GM19239 (cell line): ENCODE measurements at places on chromosomes 5 and 9.

GRCh38 chr9:14992081-14992480 is 81.9 kb upstream of the FREM1 start:
- no peak for DNase-seq

DNA sequence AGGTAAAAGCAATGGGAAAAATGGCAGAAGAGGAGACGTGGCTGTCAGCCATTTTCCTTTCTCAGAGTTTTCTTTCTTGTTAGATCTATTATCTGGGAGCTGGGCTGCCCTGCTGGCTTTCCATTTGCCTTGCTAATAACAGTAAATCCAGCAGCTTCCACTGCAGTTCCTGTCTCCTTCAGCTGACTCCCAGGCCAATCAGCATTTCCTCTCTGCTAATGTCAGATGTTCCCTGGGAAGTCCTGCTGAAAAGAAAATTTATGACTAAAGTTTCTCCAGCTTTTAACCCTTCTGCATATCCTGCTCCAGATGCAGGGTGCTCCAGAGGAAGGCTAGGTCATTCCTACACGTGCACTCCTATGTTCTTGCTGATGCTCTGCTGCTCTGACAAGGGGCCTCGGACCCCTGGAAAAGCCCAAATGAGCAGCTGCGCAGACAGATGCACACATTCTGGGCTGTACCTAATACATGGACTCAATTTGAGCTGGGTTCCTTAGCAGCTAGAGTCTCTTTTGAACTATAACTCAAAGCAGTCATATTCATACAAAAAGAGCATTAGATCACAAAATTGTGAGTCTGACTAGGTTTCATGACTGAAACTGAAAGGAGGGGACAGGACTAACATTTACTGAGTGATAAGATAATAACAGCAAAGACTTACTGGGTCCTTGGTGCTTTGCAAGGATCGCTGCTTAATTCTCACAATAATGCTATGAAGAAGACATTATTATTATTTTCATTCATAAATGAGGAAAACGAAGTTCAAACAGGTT is 182.2 kb downstream of the MAPKAP1 start:
- no peak for DNase-seq

GRCh38 chr9:123358181-123358905 is 2.3 kb downstream of the CRB2 start:
- no peak for DNase-seq

DNA sequence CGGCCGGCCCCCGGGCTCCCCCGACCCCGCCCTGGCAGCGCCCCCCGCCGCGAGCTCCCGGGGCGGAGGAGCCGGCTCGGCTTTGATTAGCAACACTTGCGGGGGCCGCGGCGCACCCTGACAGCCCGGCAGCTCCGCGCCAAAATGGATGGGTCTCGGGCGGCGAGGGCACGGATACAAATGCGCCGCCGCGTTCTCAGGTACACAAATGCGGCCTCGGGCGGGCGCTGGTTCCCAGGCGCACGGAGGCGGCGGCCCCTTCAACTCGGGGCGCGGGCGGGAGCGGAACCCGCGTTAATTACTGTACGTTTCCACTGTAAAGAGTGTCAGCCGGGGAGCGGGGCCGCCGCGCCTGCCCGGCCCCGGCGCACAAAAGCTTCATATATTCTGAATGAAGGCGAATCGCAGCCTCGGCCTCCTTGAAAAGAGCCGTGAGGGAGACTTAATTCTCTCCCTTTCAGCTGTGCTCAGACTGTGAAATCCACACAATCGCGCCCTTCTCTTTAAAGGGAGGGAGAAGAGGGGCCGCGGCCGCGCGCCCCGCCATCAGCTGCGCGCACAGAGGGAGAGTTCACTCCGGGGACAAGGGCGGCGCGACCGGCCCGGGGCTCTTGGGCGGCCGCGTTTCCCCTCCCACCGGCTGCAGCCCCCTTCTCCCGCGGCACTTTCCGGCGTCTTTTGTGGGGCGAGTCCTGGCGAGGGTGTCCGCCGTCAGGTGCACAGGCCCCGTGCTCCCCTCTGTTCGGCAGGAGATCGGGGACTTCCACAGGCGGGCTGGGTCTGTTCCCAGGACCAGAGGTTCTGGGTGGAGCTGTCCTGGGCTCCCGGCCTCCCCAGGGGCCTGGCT is 27.0 kb downstream of the MSX2 start:
- DNase-seq, result no peak

DNA sequence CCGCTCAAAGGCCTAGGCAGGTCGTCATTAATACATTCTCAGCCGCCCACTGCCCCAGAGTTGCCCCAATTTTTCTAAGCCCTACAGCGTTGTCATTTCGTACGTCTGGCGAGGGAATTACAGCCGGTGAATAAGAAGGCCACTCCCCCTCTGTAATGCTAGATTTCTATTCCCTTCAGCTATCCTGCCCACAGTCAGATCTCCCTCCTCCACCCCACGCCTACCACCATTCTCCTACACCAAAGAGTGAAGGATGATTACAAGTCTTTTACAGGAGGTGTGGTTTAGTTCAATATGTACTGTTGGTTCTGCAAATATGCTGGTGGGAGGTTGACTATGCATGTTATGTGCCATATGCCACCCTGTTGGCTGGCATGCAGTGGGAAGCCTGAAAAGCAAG is 83.7 kb upstream of the SMIM15 start:
- no peak for DNase-seq

DNA sequence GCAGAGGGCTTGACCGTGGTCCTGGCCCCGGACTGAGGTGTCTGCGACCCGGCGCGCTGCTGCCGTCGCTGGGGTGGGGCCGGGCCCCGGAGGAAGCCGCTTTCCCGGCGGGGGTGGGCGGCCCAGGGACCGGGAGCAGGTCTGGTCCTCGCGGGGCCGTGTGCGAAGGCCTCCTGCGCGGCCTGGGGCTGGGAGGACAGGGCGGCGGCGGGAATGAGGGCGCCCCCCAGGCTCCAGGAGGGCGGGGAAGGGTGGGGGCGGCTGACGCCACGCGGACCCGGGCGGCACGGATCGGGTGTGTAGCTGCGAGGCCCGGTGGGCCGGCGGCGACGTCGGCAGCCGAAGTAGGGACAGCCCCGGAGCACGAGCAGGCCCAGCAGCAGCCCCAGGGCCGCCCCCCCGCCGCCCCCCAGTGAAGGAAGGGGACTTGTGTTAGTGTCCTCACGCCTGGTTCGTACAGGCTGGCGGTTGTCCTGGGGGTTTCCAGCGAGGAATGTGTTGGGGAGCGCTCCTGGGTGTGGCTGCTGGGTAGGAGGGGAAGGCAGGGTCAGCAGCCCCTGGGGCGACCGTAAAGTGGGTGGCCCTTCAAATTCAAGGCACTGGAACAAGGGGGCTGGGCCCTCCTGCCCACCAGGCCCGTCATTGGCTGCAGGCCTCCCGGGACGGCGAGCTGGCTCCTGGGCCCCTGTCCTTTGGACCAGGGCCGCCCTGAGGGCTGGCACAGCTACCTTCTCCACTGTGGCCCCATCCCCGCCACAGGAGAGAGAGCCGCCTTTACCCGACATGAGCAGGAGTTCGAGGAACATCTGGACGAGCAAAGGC is 597 bp upstream of the TMEM250 start:
- no peak for DNase-seq

DNA sequence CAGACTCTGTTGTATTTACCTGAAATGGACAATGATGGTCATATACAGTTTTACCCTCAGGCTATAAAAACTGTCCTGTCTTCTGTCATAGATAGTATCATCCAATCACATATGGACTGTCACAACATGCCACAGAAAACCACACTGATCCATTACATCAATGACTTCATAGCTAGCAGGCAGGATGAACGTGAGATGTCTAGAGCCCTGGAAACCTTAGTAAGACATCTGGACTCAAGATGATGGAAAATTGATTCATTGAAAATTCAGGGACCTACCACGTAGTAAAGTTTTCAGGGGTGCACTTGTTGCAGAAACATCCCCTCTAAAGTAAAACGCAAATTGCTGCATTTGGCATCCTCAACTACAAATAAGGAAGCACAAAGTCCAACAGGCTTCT is 284.4 kb upstream of the RGMB start:
- DNase-seq, result no peak

DNA sequence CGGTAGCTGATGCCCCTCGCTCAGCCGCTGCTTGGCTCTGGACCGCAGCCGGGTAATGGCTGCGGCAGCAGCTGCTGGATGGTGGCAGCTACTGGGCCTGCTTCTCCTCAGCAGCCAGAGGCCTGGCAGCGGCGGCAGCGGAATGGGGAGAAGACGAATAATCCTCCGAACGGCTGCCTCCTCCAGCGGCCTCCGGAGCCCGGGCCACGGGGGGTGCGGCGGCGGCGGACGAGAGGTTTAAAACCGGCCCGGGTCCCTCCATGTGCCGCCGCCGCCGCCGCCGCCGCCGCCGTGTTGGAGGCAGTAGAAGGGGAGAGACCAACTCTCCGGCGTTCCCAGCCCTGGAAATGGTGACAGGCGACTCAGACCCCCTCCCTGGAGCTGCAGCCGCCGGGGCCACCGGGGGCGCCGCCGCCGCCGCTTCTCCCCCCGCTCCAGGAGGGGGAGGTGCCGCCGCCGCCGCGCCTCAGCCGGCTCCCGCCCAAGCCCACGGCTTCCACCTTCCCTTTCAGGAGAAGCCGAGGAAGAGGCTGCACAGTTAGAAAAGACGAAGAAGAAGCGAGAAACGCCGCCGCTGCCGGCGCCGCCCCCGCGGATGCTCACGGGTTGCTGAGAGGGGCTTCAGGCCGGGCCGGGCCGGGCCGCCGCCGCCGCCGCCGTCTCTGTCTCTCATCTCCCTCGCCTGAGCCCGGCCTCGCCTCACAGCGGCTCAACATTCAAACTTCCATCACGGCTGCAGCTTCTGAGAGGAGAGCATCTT is 118.4 kb upstream of the PRSS3 start:
- peak; percentile 12 for DNase-seq

DNA sequence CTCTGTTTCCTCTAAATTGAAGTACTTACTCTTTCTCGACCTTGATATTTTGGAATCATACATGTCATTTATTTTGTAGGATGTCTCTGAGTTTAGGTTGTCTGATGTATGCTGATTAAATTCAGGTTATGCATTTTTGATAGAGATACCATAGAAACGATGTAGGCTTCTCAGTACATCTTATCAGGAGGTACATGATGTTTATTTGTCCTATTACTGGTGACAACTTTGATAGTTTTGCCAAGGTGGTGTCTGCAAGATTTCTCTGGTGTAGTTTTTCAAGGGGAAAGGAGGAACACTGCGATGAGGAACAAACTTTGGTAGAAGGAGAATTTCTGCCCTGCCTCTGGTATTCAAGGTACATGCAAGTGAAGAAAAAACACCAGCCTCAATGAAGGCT is 29.9 kb downstream of the SUB1 start:
- no peak for DNase-seq

DNA sequence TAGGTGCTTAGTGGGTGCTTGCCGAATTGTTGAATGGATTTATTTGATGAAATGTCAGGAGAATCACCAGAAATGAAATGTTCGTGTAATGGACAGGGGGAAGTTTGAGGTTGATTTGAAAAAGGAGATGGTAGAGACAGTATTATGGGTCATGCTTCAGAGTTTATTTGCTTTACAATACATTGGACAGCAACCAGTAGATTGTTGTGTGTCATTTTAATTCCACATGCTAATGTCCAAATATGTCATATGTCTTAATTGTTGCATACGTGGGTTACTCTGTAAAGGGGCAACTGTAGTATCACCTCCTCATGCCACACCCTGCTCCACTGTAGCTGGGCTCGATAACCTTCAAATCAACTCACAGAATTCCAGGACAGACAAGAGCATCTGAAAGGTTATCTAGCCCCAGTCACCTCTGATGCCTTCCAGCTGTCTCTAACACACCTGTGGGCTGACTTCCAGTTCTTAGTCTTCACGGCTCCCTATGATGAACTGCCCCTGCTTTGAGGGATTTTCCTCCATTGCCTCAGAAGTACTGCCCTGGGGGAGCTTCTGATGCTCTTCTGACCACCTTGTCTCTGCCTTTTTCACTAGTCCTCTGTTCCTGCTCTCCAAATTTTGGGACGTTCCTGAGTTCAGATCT is 1.7 kb downstream of the PDCD1LG2 start:
- no peak for DNase-seq

GRCh38 chr5:52947851-52948250 is 41.3 kb upstream of the ITGA2 start:
- no peak for DNase-seq

DNA sequence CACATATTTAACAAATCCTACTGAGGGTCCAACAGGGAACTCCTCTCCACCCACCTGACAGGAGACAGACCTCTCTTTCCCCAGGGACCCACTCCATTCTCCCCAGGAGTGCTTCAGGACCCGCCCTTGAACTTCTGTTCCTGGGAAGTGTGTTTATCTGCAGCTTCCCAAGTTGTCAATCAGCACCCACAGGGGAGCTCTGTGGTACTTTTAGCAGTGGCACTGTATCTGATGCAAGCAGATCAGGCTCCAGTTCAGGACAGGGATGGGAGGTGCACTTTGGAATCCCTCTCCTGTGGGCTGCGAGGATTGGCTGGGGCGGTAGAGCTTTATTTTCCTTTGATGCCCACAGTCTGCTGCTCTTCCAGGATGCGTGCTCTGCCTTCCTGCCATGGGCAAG is 8.7 kb downstream of the GALNT10 start:
- no peak for DNase-seq

DNA sequence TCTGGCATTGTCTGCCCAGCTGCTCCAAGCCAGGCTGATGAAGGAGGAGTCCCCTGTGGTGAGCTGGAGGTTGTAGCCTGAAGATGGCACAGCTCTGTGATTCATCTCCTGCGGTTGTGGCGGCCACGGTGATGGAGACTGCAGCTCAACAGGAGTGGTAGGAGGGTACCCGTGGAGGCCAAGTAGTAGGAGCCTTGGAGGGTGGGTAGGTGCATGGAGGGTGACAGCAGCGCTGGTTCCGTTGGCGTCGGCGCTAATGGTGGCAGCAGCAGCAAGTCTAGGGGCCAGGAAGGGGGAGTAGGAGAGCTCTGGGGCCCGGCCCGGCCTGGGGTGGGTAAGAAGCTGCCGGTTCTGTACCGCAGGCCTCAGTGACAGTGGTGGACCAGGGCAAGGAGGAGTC is 22.4 kb upstream of the TRIM52 start:
- no peak for DNase-seq

- no peak for DNase-seq
Measured at GRCh38 chr5:10788358-10788757, 27.3 kb upstream of the DAP start.

DNA sequence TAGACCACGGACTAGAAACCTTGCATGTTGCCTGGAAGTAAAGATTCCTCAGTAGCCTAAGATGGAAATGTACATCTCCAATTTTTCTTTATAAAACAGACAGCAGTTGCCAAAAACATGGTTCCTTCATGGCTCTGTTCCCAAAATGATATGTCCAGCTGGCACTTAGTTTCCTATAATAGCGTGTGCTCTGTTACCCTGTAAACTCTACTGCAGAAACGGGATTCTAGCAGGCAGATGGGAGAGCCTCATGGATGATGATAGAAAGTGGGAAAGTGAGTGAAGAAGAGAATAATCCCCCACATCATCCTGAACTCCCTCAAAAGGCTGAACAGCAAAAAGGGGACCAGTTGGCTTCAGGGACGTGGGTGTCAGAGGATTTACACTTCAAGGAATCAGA is 118.2 kb downstream of the FRMD3 start:
- no peak for DNase-seq

- DNase-seq, result no peak
Measured at GRCh38 chr5:124858612-124859011, 112.2 kb upstream of the ZNF608 start.

GRCh38 chr5:93642526-93642925 is 59.5 kb downstream of the NR2F1 start:
- no peak for DNase-seq

- no peak for DNase-seq
Measured at GRCh38 chr9:136239135-136239982, 6.3 kb downstream of the QSOX2 start.
